ENCODE measurements at places on chromosomes 11 and 22.
A peak's percentile ranks its signal among the peaks of the same experiment; 100 is the strongest.

DNA sequence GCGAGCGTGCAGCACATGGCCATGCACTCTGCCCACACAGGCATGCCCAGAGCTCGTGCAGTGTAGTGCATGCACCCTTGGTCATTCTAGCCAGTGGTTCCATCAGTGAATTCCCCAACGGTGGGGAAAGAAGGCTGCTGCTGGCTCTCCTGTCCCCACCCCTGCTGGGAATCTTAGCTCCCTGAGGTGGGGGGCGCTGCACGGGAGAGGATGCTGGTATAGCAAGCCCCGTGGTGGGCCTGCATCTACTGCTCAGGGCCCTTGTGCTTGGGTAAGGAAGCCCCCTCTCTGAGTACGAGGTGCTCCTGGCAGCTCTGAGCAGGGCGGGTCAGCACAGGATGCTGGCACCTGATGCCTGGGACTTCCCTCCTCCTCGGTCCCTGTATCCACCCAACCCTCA, 18.5 kb upstream of the BAIAP2L2 start:
- no peak for DNase-seq

DNA sequence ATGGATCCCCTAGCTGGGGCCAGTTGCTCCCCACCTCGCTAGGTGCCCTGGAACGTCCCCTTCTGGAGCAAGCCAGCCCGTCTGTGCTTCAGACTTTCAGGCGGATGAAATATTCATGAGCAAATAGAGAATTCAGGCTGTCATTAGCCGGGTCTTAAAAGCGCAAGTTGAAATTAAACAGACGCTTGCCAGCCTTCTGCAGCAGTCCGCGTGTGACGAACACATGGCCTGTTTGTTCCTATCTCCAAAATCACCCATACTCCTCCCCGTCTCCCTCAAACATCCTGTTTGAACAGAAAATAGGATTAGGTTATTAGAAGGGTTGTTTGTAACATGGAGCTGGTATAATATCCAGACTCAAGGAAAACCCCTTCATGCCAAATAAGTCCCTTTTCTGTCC, 38.7 kb downstream of the MYO18B start:
- DNase-seq, result no peak

GRCh38 chr22:24107661-24108060, 73.6 kb upstream of the SUSD2 start:
- DNase-seq, result peak; percentile 95

DNA sequence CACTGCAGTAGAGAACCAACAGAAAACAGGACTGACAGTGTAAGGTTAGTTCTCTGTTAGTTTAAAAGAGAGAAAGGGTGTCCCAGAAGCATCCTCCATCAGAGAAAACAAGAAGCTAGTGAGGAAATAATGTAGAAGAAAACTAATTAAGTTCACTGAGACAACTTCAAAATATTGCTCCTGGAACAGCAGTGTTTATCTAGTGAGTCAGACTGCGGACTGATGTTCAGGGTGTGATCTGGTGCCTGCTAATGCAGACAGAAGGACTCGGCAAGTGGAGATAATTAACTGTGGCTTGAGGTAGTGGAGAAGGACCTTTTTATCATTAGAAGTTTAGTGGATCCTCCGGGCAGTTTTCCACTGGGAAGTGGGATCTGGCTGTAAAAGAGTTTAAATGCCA, 55.4 kb downstream of the CDON start:
- peak; percentile 46 for DNase-seq

DNA sequence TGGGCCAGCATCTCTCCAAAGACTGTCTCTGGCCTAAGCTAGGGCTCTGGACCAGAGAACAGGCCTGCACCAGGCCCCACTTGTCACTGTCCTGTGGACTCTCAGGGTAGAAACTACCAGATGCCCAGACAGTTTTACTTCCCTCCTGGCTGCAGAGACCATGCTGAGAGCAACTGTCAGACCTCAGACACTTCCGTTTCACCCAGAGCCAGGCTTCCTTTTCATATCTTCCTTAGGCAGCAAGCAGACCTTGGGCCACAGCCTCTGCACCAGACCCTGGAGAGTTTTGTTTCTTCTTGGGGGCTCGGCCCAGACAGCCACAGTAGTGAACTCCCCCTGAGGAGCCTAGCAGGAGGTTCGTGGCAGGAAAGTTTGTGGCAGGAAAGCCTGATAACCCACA, 12.1 kb upstream of the FCHSD2 start:
- no peak for DNase-seq

DNA sequence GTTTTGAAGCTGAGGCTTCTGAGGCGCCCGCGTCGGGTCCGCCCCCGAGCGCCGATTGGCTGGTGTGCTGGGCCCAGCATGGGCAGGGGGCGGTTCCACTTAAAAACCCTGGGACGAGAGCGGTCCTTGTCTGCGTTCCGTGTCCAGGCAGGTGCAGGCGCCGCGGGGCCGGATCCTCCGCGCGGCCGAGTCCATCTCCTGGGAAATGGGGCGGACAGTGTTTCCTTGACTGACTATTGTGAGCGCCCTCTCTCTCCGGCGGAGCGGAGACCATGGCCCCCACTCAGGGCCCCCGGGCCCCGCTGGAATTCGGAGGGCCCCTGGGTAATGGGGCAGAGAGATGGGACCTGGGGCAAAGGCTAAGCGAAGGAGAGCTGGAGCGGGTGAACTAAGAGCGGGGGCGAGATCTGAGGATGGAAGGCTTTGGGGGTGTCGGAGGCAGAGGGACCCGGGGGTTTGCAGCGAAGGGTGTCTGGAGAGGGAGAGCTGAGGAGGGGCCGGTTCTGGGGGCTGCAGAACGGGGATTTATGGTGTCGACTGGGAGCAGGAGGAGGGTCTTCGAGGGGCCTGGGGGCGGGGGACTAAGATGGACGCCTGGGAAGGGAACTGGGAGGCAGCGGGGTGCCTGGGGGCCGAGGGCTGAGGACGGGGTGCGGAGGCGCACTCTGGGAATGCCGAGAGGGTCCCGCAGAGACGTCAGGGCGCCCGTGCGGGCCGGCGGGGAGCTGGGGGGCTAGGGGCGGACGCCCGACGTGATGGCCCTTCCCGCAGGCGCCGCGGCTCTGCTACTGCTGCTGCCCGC, at the start of gene TM7SF2:
TSS of gene TM7SF2 (plus strand) at position 129 of the 802 bp plus-strand sequence. CDS start at position 273, 144 bp downstream.
- DNase-seq, result peak; percentile 85

DNA sequence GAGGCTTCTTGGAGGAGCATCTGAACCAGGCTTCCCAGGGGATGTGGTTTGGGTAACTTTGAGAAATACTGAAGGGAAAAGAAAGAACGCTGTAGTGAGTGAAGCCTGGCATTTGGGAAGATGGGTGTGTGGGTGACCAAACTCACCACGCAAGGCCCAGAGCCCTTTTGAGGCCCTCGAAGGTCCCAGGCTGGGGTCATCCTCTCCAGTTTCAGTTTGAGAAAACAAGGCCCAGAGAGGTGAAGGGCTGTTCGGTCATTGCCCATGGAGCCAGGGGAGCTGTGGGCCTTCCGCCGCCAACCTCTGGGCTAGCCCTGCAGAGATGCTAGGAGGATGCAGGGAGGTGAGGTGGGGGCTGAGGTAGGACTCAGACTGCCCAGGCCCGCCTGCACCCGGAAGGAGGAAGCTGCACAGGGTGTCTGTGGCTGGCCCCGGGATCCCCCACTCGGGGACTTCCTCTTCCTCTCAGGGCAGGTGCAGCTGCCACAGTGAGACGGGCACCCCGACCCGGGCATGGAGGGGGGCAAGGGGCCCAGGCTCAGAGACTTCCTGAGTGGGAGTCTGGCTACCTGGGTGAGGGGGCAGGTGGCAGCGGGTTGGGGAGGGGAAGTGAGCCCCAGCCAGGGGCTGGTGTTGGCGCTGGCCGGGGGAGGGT, at the start of gene CCDC88B:
TSS of gene CCDC88B (plus strand) at position 451 of the 655 bp plus-strand sequence. CDS start at position 514, 63 bp downstream.
- DNase-seq, result no peak

DNA sequence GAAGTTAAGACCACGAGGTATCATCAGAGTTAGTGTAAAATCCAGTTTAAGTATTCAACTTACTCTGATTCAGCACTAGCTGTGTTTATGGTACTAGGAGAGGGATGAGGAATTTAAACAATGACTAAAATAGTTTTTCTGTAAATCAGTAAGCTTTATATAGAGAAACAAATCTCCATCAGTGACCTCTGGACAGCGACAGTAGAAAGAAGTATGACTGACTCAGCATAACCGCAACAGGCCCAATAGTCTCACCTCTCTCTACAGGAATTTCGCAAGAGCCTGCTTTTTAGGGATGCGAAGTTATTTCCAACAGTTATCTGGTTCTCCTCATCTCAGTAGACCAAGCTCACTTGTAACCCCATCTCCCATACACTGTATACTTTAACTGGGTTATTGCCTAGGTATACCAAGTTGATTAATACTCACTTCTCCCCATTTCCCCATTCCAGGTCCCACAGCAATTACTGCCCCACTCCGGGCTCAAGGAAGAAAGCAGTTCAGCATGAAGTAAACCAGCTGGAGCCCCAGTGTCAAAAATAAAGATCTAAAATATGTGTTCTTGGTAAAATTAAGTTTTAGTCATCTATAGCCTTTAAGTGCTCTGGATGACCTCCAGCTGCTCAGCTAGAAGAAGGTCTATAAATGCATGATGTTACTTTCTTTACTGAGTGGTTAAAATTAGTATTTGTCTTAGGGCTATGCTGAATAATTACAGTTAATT, 770.6 kb upstream of the CCDC90B start:
- no peak for DNase-seq

DNA sequence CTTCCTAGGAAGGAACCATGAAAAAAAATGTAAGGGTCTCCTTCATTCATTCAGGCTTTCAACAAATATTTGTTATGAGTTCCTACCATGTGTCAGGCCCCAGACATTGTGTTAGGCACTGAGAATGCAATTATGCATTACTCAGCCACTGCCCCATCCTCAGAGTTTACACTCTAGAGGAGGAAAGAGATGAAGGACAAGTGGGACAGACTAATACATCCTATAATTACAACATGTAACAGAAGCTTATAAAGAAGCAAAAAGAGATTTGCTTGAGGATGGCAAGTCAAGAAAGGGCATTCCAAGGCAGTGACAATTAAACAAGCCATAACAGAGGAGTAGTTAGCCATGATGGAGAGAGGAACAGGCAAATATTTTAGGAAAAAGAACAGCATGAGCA, 78.6 kb downstream of the FAM168A start:
- DNase-seq, result no peak

DNA sequence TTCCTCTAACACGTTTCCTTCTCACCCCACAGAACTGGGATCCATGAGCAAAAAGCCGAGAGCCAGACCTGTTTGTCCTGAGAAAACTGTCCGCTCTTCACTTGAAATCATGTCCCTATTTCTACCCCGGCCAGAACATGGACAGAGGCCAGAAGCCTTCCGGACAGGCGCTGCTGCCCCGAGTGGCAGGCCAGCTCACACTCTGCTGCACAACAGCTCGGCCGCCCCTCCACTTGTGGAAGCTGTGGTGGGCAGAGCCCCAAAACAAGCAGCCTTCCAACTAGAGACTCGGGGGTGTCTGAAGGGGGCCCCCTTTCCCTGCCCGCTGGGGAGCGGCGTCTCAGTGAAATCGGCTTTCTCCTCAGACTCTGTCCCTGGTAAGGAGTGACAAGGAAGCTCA, 24.0 kb downstream of the CD5 start:
- no peak for DNase-seq

- DNase-seq, result no peak
These were observed 77.4 kb downstream of the GGTLC2 start for GRCh38 chr22:22721681-22722354.

GRCh38 chr11:124122123-124122522, 6.9 kb downstream of the VWA5A start:
- DNase-seq, result no peak

All from NCI-H446 treated with DMSO at 0.1 percent for 48 hours (cell line).